ENCODE measurements at places on chromosomes 4 and X. TPM values are rescaled to one million over a fixed set of nuclear protein-coding genes. Genes with fewer than 3 reads are reported as not detected.

DNA sequence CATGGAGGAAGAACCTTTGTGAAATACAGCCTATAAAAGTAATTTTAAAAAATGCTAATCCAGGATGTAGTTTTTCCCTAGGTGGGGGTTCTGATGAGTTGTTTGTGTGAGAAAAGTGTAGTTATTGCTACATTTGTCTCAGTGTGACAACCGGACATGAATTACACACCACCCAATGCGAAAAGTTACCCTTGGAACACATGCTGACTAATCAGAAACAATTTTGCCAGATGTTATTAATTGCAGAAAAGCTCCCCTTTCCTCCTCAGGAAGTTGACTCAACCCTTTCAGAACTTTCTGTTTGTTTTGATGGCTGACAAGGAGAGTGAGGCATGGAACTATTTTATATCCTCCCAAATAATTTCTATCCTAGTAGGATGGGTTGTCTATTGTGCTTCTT, 38.1 kb upstream of the EDA2R start:
- no peak for DNase-seq

- DNase-seq, result no peak
Measured at GRCh38 chr4:52982946-52983340, 120.8 kb downstream of the RASL11B start.

DNA sequence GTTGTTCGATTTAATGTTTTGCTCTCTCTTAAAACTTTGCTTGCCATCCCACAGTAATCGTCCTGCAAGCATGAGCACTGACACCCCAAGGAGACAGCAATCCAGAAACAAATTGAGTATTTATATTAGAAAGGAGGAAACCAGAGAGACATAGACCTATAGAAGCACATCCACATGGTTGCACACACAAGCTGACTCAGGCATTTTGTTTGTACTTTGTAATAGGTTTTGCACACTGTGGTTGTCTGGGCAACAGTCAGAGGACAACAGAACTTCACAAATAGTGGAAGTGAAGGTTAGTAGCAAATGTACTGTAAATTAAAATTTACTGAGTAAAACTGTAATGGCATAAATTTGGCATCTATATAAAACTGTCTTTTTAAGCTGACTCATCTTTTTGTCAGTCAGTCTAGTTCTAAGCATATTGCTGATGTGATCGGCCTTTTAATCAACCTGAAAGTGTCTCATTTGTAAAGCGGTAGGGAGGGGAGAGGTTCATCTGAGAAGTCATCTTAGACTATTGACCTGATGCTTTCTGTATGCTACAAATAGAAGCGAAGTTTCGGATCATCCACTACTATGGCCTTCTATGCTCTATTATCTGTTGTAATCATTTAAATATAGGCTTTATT, 1624.7 kb downstream of the ARAP2 start:
- DNase-seq, result peak; percentile 34

DNA sequence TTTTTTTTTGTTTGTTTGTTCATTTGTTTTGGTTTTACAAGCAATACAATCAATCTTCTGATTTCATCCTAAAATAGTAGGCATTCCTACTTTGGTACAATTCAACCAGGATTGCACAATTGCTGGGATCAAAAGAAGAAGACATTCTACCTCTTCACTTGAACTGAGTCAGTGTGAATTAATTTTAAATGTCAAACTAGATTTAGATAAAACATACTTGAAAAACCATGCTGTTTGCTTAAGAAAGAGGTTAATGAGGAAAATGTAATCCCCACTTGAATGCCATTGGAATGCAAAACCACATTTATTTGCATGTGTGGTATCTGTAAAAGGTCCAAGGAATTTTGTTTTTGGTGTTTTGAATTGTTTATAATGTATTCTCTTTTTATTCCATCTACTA, 40.5 kb downstream of the HAND2 start:
- DNase-seq, result no peak

DNA sequence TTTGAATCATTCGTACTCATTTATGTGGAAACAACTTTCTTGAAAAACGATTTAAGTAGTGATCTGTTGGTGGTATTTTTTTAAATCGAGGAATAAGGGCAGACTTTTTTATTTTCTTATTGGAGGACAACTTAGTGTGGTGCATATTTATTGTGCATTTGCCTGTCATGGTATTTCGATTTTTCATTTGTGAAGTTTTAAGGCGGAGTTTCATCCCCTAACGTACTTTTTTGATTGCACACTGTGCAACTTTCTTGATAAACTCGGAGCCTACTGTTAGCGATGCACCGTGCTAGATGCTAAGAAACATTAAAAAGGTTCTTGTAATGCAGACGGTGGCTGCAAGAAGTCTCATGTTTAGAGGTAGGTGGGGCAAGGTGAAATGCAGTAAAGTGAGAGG, 1.4 kb downstream of the ZFX start:
- no peak for DNase-seq

The TMEM31 gene
- not detected for total RNA-seq
